Temporal lobe (tissue), 4 donors: ENCODE measurements at places on chromosomes 12 and 14. TPM values are rescaled to one million over a fixed set of nuclear protein-coding genes. Genes with fewer than 3 reads are reported as not detected.

Gene CLEC2B
- total RNA-seq, result 3.7 TPM

Gene RSRC2
- 50.6 TPM for total RNA-seq

Gene CACNA1C
- total RNA-seq, result 24.1 TPM

Gene CMA1
- total RNA-seq, result not detected

Gene NTS
- total RNA-seq, result 0.49 TPM

Gene SLC2A14
- total RNA-seq, result under 0.01 TPM

Gene CLEC2A
- 0.25 TPM for total RNA-seq

Gene CCDC92
- total RNA-seq, result 19.7 TPM

Gene WNT1
- not detected for total RNA-seq

Gene MAP1LC3B2
- 1.2 TPM for total RNA-seq

Gene YY1
- total RNA-seq, result 39.1 TPM

Gene NID2
- 11.8 TPM for total RNA-seq

Gene MYO1H
- 0.25 TPM for total RNA-seq

Gene MANSC4
- not detected for total RNA-seq

Gene OAS1
- 1.7 TPM for total RNA-seq

Gene PPP1R1A
- total RNA-seq, result 7.9 TPM

Gene SLC24A4
- total RNA-seq, result 0.25 TPM

Gene TRHDE
- 14.0 TPM for total RNA-seq

Gene CLEC6A
- not detected for total RNA-seq

Gene RD3L
- total RNA-seq, result not detected

Gene TAS2R8
- 0.49 TPM for total RNA-seq

Gene FBXO33
- total RNA-seq, result 14.8 TPM

Gene PLXNC1
- 74.3 TPM for total RNA-seq

Gene SYNDIG1L
- total RNA-seq, result 0.98 TPM

Gene GLIPR1L1
- total RNA-seq, result not detected

Gene KRT72
- total RNA-seq, result not detected

Gene KITLG
- total RNA-seq, result 46.7 TPM

Gene LRRK2
- total RNA-seq, result 7.6 TPM

Gene POP5
- total RNA-seq, result 18.9 TPM

Gene SLC5A8
- total RNA-seq, result 2.2 TPM

Gene TSPAN9
- 16.2 TPM for total RNA-seq

Gene OTX2
- 0.25 TPM for total RNA-seq

Gene MMP19
- total RNA-seq, result not detected

Gene GYS2
- total RNA-seq, result not detected

Gene NPFF
- not detected for total RNA-seq
